ENCODE measurements at places on chromosomes 16 and 17.

GRCh38 chr17:27760069-27760885 lies 40.1 kb downstream of the NOS2 start:
- DNase-seq, result peak; percentile 32

- DNase-seq, result peak; percentile 1
Measured at GRCh38 chr16:81266680-81267095, 28.2 kb downstream of the BCO1 start.

GRCh38 chr17:37743875-37744632 lies 805 bp downstream of the HNF1B start:
- no peak for DNase-seq

DNA sequence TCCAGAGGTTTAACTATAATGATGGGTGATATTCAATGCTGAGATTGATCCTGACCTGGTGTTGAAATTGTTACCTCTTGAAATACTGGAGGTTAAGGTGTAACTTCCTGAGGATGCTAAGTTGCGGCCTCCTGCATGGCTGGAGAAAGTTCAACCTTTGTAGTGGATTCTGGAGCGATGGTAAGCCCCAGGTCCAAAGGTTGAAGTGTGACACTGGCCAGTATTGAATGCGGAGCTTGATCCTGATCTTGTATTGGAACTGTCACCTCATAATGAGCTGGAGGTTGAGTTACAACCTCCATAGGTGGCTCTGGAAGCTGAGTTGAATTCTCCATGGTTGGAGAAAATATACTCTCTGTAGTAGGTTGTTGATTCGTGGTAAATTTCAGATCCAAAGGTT lies 17.0 kb downstream of the RDM1 start:
- no peak for DNase-seq

GRCh38 chr16:21608639-21609328 lies 9.4 kb downstream of the METTL9 start:
- no peak for DNase-seq

Data from COR-L47 (cell line).